Mesenchymal stem cell (in vitro differentiated cells and primary cell): ENCODE measurements at places on chromosomes 2 and 18.
A peak's percentile ranks its signal among the peaks of the same experiment; 100 is the strongest.

GRCh38 chr2:239666855-239667376, 266.1 kb upstream of the HDAC4 start:
- no peak for DNase-seq

DNA sequence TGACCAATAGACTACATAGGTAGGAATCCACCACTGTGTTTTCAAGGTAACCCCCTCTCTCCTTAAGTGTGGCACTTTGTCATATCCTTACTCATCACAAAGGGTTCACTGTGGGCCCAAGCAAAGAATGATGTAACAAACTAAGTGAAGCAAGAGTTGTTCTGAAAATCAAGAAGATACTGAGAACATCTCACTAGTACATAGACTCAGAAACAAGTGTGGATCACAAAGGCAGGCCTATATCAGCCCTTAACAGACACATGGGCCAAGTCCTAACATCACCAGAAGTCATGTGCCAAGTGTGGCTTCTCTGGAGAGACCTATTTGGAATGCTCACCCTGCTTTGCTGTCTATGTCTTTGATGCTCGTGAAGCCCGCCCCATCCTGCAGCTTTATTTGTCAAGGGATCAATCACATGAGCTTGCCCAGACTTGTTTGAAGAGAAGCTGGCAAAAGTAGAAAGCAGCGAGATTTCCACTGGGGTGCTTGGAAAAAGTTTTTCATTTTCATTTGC, 131.2 kb upstream of the TTC39C start:
- DNase-seq: no peak

DNA sequence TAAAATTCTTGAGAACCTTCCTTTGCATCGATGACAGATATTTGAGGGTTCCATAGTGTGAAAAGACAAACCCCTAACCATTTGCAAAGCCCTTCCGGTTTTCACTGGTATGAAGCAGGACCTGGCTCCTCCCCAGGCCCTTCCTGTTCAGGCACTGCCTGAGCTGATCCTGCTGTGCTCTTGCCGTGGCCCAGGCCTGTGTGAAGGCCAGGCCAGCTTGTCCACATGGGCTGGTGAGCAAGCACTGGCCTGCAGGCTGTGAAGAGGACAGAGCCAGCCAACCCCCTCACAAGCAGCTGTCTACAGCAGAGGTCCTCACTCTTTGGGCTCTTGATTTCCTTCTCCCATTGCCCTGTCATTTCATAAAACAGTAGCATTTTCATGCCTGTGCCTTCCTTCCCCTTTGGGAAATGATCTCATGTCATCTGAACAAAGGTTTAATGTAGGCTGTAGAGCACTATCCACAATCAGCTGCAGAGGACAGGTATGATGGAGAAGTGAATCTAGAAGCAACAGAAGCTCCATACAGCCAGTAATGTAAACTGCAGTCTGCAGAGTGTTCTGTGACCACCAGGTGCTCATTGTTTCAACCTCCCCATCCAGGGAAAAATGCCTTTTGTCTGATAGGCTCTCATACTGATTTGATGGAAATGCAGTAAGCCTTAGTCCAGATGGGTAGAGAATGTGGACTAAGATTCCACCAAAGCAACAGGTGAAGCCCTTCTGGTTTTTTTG, 19.8 kb downstream of the MPHOSPH10 start:
- no peak for DNase-seq

- DNase-seq: no peak
Measured at GRCh38 chr2:198042189-198042588, 237.8 kb downstream of the PLCL1 start.

DNA sequence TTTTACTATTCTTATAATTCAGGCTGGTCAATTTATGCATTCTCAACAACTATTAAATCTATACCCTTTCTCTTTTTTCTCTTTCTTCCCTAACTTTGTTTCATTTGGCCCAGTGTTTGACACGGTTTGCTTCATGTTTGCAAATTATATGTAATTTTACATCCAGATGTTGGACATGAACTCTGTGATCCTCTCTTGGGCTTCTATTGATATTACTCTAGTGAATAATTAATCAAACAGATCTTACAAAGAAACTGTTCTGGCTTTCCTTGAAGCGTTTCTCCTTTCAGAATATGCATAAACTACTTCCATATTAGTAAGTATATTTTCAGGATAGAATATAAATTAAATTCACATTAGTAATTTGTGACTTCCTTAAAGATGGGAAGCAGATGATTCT, 225.1 kb upstream of the TMEFF2 start:
- no peak for DNase-seq

DNA sequence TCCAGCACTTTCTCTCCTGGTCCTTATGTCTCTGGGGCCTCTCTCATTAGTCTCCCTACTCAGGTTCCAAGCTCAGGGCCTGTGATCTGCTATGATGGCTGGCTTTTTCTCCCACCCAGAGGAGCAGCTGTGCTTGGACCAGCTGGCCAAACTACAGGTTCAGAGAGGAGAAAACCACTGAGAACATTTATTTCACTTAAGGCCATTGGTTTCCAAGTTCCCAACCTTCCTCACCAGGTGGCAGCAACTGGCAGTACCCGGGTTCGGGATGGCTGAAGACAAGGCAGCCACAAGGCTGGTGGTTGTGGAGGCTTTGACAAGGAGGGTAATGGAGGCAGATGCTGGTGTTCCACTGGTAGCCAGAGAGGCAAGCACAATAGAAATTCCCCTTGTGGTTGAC, 29.9 kb upstream of the SELENOI start:
- no peak for DNase-seq

DNA sequence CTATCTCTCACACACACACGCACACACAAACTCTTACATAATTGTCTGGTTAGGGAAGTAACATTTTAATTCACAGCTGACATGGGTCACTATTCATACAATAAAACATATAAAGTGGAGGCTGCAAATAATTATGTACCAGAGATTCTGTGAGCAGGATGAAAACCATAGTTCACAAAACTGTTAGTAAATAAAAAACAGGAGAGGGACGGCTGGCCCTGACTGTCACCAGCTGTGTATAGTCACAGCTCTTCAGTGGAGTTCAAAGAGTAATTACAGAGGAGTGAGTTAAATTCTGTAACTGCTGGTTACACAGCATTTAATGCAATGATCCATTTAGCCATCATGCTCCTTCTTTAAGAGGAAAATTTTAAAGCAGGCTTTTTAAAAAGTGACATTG, 76.9 kb downstream of the NRXN1 start:
- DNase-seq: no peak

- DNase-seq: peak; percentile 94
Measured at GRCh38 chr18:70421471-70422390, 132.9 kb downstream of the SOCS6 start.

- DNase-seq: no peak
Measured at GRCh38 chr18:62942578-62942977, 227.2 kb downstream of the PHLPP1 start.

GRCh38 chr2:173806761-173807160, 158.4 kb downstream of the SP3 start:
- DNase-seq: no peak

- DNase-seq: no peak
Measured at GRCh38 chr18:56431551-56431950, 206.8 kb downstream of the TXNL1 start.

- no peak for DNase-seq
Measured at GRCh38 chr2:6864923-6865345, 773 bp downstream of the CMPK2 start.

DNA sequence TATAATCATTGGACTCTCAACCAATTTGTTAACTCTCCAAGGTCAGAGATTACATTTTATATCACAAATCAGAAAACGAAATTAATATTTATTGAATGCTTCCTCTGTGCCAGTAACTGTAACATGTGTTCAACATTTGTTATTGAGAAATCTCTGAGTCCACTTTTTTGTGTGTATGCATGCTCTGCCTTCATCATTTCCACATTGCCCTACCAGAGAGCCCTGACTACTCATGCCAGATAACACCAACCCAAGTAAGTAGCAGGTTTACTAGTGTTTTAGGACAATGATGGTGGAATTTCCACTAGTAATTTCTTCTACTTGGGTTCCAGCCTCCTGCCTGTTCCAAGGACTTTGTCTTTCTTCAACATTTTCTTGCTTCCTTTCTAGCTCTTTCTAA, 14.2 kb upstream of the FAP start:
- DNase-seq: no peak

GRCh38 chr18:3832025-3832638, 382.2 kb downstream of the TGIF1 start:
- DNase-seq: no peak
